CD4-positive, alpha-beta T cell (primary cell): ENCODE measurements at places on chromosomes 6 and 20. TPM values are rescaled to one million over a fixed set of nuclear protein-coding genes. Genes with fewer than 3 reads are reported as not detected.

GRCh38 chr6:12750416-12750815 lies 33.8 kb downstream of the PHACTR1 start:
- DNase-seq: no peak

DNA sequence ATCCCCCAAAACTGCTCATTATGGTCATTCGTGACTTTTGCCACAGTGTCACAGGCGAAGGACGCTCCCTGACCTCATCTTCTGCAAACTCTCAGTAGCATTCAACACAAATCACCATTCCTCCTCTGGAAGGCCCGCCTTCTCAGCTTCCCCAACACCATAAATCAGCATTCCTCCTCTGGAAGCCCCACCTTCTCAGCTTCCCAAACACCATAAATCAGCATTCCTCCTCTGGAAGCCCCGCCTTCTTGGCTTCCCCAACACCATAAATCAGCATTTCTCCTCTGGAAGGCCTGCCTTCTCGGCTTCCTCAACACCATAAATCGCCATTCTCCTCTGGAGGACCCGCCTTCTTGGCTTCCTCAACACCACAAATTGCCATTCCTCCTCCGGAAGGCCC lies 288.0 kb upstream of the AGPAT4 start:
- DNase-seq: no peak

DNA sequence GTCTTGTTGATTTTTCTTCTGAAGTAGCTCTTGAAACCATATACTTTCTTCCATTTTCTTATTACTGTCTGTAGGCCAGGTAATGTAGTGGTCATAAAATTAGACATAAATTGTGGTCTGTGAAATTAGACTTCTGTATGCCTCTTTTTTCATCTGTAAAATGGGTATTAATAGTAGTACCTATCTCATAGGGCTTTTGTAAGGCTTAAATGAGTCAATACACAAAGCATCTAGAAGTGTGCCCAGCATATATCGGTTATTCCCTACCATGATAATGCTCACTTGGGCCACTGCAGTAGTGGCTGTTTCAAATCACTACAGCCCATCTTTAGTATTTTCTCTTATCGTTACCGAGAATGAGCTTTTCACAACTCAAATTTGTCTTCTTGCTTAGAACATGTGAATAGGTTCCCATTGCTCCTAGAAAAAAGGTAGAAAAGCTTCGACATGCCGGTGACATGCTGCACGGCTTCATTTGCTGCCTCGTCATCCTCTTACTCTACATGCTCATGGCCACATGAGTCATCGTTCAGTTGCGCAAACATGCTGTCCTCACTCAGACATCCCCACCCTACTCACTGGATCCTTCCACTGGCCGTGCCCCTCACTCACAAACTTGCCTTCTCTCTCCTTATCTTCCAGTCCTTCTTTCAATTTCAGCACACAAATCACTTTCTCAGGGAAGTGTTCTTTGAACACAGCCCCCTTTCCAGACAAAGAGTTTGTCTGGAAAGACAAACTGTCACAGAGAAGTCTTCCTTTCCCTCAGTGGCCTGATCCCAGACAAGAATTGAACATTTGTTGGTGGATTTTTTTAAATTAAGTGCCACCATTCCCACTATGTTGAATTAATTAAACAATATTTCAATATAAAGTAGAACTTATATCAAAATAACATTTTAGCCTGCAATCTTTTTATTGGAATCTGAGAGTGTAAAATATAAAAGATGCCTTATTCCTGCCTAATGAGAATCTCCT lies 32.2 kb upstream of the ERVFRD-1 start:
- no peak for DNase-seq

TP53TG5 gene
- 0.36 TPM for total RNA-seq

DNA sequence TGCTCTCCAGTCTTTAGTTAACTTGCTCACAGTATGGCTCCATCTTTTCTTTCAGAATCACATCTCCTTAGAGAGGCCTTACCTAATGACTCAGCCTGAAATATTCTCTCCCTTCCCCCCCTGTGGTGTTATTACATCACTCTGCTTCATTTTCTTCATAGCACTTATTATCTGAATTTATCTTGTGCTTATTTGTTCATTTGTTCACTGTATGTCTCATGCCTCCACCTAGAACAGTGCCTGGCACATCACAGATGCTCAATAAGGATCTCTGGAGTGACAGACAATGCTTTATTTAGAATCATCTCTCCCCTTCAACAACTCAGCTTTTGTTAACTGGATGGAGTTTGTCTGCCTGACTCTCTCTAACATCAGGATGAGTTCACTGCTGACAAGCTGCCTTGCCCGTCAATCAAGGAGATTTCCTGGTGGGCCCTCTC lies 96.6 kb upstream of the MAN1A1 start:
- DNase-seq: no peak

HLA-DPA1 gene
- total RNA-seq: 19.9 TPM

GRCh38 chr6:35691027-35691824 lies 2.5 kb upstream of the FKBP5 start:
- DNase-seq: no peak

HNF4A gene
- not detected for total RNA-seq

APOM gene
- 4.2 TPM for total RNA-seq

DNA sequence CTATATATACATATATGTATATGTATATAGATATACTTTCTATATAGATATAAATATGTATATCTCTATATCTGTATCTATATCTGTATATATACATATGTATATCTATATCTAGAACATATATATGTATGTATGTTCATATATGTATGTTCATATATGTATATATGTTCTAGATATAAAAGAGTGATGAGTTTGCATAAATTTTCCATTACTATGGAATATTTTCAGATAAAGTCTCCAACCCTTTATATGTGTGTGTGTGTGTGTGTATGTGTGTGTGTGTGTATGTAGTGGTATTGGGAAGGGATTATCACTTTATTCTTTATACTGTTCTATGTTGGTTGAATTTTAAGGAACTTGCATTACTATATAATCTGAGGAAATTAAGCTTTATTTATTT lies 33.3 kb downstream of the SYNE1 start:
- no peak for DNase-seq

GRCh38 chr20:45229264-45230056 lies 8.3 kb downstream of the SEMG2 start:
- DNase-seq: no peak

DNA sequence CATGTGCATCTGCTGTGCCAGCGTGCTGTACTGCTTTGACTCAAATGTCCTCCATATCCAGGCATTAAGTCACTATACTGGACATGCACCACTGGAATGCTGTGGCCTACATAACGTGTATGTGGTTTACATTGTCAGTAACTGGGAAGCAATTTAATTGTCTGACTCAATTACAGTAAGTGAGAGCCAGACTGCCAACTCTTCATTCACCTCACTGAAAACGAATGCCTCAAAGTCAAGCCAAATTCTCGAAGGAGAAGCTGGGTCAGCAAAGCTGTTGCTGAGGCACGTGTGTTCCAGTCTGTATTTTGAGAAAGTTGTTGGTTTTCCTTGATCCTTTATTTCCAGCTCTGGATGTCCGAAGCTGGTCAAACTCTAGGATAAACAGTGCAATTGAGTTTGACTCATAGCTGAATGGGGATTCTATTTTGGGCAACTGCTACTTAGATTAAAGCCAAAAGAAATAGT lies 534.3 kb downstream of the COL12A1 start:
- DNase-seq: no peak

GRCh38 chr6:51116723-51117122 lies 298.1 kb downstream of the TFAP2B start:
- DNase-seq: no peak

DNA sequence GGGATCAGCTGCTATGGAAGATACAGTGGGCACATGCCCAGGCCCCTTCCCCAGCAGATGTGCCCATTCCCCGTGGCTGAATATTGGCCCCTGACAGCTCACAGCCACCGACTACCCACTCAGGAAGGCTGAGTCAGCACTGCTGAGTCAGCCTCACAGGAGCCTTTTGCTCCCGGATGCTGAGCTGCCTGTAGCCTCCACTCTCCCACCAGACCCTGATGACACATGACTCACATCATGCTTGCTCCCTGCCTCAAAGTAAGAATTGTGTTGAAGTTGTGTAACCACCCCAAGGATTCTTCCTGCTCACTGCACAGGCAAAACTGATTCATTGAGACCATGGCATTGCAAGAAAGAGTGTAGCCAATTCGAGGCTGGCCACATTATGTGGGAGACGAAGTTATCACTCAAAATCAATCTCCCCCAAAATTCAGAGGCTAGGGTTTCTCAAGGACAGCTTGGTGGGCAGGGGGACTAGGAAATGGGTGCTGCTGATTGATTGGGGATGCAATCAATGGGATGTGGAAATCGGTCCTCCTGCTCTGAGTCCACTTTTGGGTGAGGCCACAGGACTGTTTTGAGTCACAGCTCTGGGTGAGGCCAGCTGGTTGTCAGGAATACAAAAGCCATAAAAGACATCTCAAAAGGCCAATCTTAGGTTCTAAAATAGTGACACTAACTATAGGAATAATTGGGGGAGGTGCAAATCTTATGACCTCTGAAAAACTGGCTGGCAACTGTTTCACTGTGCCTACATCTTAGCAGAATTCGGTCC lies 556.6 kb upstream of the CDH4 start:
- no peak for DNase-seq

DNA sequence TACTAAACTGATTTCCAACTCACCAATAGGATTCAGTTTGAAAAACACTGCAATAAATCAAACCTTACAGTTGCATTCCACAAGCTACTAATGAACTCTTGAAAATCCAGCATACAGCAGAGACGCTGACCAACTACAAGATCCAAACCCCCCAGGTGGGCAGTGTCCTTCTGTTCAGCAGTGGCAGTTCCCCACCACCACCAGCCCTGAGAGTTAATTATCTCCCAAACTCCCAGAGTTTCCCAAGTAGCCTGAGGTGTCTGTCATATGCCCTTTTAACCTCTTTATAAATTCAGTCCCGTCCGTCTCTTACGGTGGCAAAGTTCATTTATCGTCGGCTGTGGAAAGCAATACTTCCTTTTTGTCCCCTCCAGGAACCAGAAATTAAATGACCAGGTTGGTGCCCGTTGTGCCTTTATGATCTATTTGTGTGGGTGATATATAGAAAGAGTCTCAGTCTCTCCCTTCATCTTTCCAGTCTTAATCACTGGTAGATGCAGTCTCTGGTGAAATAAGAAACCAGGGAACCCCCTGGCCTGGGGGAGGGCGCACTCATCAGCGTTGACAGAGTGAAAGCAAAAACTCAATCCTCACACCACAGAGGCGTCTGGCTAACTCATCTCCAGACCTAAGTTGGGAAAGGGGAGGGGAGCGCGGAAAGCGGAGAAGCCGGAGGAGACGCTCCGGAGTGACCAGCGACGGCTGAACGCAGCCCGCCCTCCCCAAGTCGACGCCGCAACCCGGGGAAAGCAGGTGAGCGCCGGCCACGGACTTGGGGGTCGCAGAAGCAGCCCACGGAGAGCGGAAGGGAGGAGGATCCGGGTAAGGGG lies 717 bp downstream of the MRPL14 start:
- peak; percentile 47 for DNase-seq

DNA sequence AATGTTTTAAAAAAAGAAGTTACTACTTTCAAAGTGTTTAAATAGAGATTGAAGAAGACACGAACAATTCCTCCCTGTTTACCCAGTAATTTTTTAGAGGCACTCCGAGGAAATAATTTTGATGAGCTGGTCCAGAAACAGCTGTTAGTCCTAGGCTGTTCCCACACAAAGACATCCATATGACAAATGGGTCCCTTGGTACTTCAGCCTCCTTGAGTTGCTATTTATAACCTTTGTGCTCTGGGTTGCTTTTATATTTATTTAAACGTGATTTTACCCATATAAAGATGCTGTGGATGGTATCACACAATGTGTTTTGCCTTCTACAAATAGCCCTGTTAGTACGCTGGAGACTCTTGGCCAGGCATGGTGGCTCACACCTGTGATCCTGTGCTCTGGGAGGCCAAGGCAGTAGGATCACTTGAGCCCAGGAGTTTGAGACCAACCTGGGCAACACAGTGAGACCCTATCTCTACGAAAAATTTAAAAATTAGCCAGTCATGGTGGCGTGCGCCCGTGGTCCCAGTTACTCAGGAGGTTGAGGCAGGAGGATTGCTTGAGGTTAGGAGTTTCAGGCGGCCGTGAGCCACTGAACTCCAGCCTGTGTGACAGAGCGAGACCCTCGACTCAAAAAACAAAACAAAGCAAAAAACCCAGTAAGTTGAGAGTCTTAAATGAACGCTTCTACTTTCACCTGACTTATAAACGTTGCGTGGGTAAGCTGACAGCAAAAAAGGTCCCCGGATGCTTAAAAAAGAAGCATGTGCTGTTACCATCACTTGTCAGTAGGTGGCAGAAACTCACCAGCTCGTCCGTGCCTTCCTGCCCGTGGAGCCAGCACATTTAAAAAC lies 56.9 kb upstream of the ARMH2 start:
- DNase-seq: peak; percentile 51

ZBTB12 gene
- 0.28 TPM for total RNA-seq

- no peak for DNase-seq
Observed at GRCh38 chr6:135224037-135224647, 43.0 kb downstream of the MYB start.

DNA sequence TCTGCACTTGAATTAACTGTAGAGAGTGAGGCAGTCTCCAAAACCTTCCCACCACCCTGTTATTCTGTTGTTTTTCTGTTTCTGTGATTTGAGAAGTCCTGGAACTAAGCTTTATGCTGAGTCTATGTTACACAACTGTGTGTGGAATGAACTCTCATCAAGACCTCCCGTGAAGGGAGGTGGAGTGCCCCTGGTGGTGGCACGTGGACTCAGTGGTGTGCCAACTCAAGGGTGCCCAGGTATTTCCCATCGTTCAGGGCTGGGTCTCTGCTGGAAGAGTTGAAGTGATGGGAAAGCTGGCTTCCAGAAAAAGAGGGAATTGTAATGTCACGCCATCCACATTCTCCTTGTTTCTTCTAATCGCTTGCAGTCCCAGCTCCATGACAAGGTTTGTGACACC lies 374.2 kb downstream of the SMOC2 start:
- no peak for DNase-seq

- peak; percentile 36 for DNase-seq
Observed at GRCh38 chr6:162825597-162825996, 97.8 kb downstream of the PACRG start.

- no peak for DNase-seq
Observed at GRCh38 chr6:34053721-34054120, 92.2 kb downstream of the GRM4 start.

HLA-DQB2 gene
- total RNA-seq: 2.2 TPM

GRCh38 chr6:2844008-2844407 lies 2.3 kb upstream of the SERPINB1 start:
- DNase-seq: no peak

E2F1 gene
- total RNA-seq: 1.2 TPM

SRSF12 gene
- total RNA-seq: not detected

TMEM170B gene
- total RNA-seq: 2.1 TPM

GRCh38 chr20:25310921-25311728 lies 63.2 kb downstream of the PYGB start:
- no peak for DNase-seq

DNA sequence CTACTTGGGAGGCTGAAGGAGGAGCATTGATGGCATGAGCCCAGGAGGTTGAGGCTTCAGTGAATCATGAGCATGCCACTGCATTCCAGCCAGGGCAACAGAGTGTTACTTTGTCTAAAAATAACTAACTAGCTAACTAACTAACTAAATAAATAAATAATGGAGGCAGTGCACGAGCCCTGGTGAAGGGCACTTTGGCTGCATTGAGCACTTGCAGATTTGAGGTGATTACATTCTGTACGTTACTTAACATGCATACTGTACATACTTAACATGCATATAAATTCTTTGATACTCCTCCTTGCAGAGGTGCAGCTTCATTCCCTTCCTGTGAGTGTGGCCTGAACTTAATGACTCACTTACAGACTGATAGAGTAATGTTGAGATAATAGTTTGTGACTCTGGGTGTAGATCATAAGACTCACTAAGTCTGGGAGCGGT lies 10.7 kb downstream of the HLA-A start:
- no peak for DNase-seq

GRCh38 chr6:105263685-105264610 lies 84.1 kb upstream of the POPDC3 start:
- DNase-seq: no peak

SLC22A2 gene
- total RNA-seq: not detected
